ENCODE measurements at places on chromosomes 7 and 10. TPM values are rescaled to one million over a fixed set of nuclear protein-coding genes. Genes with fewer than 3 reads are reported as not detected.

The NKX1-2 gene
- not detected for total RNA-seq

The ZNF804B gene
- not detected for total RNA-seq

The SCIN gene
- 0.33 TPM for total RNA-seq

The NPFFR1 gene
- not detected for total RNA-seq

The ABCB8 gene
- total RNA-seq = 24.8 TPM

The SSMEM1 gene
- not detected for total RNA-seq

The GDF10 gene
- 0.11 TPM for total RNA-seq

The FFAR4 gene
- 0.12 TPM for total RNA-seq

The PPIA gene
- 443 TPM for total RNA-seq

The LZTS2 gene
- 42.3 TPM for total RNA-seq

The AOAH gene
- total RNA-seq = 0.92 TPM

The NKX2-3 gene
- total RNA-seq = not detected

The FAM25C gene
- not detected for total RNA-seq

The DPY19L1 gene
- 23.8 TPM for total RNA-seq

The GPR158 gene
- total RNA-seq = not detected

The PRRT4 gene
- 0.73 TPM for total RNA-seq

DNA sequence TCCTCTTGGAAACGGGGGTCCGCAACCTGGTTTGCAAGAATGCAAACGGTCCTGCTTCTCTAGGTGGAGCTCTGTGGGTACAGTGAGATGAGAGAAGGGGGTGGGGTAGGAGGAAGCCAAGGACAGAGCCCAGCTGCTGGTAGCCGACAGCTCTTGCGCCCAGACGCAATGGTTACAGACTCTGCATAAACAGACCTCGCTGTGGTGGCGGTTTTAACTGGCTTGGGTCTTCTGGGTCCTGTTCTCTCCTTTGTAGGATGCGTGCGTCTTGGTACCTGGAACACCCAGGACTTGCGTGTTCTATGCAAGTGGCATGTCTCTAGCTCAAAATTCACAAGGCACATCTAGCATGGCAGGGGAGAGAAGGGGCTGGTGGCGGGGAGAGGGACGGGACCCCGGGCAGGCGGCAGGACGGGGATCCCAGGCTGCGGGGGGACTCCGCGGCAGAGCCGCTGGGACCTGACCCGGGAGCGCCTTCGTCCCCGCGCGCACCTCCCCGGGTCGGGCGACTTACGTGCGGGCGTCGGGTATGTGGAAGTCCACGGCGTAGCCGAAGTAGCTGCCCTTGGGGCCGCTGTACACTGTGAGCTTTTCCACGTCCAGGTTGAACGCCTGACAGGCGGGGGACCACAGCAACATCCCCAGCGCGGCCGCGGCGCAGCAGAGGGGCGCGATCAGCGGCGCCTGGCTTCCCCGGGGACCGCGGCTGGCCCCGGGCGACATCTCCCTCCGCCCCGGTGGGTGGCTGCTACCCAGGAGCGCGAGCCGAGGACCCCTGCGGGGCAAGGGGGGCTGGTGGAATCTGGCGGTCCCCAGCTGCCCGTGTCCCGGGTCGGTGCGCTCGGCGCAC, 448 bp downstream of the ITGA8 start:
- peak; percentile 7 for DNase-seq

DNA sequence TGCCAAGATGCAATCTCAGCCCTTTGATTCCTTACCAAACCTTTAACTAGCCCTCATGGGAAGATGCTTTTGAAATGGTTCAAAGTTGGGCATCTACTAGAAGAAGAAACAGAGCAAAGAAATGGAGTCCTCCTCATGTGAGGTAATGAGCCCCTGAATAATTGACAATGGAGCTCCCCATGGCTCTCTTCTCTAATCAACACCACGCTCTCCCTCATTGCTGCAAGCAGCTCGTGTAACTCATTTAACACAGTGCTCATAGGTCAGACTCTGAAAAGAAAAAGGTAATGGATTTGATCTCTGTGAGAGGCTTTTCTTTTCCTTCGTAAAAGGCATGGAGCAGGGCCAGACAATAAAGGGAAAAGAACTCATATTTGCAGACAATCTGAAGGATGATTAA, 312.8 kb downstream of the PHTF2 start:
- no peak for DNase-seq

- DNase-seq = no peak
Observed at GRCh38 chr7:100085515-100085914, 3.3 kb upstream of the COPS6 start.

- no peak for DNase-seq
Observed at GRCh38 chr7:98784216-98784785, 85.5 kb downstream of the TMEM130 start.

GRCh38 chr7:19772841-19773760, at the start of gene TMEM196:
Gene TMEM196, minus strand, starts transcription at chr7:19773617. Its CDS starts 921 bp downstream, at chr7:19772696.
- no peak for DNase-seq

DNA sequence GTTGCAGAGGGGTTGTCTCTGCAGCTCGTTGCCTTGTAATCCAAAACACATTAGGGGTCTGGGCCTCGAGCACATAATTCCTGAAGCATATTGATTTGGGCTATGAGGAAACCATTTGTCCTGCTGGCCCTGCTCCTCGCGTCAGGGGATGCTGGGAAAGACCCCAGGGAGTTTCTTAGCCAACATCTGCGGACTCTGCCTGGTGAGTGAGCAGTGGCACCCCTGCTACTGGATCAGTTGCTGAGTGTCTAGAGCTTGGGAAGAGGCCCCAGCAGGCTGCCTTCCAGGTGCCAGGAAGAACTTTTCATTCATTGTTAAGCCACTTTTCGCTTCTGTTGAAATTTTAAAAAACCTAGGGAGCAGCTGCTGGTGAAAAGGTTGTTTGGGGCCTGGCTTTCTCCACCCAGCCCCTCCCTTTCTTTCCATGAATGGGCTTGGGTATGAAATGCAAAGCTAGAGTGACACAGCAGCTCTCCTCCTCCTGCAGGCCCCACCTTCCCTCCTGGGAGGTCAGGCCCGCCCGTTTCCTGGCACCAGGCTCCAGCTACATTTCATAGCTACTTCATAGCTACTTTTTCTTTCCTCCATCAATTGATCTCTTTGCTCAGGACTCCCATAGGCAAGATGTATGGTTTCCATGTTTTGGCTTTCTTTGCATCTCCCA, 26.8 kb downstream of the TACR2 start:
- peak; percentile 35 for DNase-seq

DNA sequence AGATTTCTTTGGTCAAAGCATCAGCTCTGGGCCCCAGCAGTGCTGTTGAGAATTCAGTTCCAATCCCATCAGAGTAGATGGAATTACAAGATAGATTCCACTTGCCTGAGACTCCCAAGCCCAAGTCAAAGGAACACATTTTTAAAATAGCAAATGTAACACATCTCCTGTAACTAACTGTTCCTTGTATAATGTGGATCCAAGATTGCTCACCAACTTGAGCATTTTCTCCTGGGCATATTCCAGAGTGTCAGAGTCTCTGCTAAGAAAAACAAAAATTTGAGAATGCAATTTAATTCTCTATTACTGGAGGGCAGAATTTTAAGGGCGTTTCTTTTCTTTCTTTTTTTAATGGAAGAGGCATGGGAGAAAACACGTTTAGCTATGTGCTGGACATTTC, 136.7 kb downstream of the NEBL start:
- no peak for DNase-seq

DNA sequence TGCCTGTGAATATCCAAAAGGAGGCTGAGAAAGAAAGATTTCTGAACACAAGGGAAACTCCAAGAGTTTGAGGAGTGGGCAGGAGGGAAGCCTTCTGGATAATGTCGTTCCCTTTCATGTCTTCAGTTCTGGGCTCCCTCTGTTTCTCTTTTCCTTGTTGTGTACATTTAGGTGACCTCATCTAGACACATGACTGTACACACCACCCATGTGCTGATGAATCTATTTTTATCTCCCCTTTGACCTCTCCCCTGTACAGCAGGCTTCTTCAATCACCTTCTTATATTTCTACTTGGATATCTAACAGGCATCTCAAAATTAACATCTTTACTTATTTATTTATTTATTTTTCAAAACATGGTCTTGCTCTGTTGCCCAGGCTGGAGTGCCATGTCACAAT, 363.1 kb downstream of the GATA3 start:
- DNase-seq = no peak

DNA sequence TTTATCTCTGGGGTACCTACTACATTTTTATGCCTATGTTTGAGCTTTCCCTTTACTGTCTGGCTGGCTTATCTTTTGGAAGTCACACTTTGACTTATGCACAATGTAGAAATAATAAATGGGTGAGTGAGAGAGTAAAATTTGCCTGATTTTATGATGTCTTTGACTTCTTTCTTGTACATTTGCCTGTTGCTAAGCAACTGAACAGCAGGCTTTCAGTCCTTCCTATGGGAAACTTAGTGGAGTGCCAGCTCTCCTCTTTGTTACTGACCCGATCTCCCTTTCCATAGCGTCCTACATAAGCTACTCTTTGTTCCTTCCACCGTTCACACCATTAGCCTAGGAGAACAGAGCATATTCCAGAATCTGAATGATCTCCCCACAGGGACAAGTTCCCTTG, 4.2 kb downstream of the TAS2R60 start:
- DNase-seq = no peak

DNA sequence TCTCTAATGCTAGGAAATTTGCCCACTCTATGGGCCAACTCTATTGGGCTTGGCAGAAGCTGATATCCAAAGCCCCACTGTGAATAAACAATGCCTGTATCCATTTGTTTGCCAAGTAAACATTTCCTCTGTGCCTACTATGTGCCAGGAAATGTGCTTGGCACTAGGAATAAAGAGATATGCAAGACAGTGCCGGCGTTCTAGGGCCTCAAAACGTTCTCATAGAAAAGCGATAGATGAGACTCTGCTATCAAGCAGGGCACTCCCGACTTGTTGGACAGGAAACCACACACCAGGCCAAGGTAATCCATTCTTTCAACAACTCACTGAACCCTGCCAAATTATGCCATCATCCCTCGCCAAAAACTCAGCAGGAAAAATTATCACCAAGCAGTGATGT, 196.7 kb downstream of the IPMK start:
- no peak for DNase-seq

GRCh38 chr7:131869169-131869844, 312.9 kb upstream of the PODXL start:
- no peak for DNase-seq

GRCh38 chr7:159015454-159016410, 128.9 kb downstream of the VIPR2 start:
- peak; percentile 66 for DNase-seq

GRCh38 chr10:65798133-65798532, 1127.7 kb upstream of the LRRTM3 start:
- DNase-seq = no peak

GRCh38 chr7:132904209-132904608, 177.7 kb downstream of the CHCHD3 start:
- DNase-seq = no peak

- DNase-seq = no peak
Observed at GRCh38 chr10:60358282-60358681, 31.4 kb downstream of the ANK3 start.

DNA sequence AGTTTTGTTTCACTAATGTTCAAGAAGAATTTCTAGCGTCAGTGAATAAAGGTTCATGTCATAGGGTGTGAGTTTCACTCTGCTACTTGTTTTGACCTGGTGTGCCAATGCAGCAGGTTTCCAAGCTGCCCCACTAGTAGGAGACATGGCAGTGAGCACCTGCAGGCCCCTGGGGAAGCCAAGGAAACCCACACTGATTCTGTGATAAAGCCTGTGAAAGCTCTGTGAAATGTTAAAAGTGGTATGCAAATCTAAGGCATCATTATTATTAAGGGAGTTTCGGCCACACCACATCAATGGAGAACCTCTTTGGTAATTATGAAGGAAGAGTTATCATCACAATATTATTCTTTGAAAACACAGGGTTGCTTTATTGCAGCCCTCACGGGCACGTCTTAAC, 46.4 kb downstream of the ABCB5 start:
- DNase-seq = no peak

DNA sequence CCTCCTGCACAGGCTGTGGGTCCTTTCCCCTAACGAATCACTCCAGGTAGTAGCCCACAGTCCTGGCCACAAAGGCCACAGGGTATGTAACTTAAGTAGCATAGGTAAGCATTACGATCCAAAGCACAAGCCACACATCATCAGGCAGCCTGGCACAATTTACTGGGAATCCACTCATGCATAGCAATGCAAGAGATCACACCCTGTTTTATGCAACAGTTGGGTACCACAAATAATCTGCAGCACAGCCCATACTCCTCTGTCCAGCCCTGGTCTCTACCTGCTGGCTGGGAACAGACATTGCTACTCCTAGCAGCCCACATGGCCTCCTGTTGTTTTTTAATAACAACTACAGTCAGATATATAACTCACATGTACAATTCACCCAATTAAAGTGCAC, 34.3 kb downstream of the SRPK2 start:
- no peak for DNase-seq

GRCh38 chr10:124022066-124022465, 71.3 kb downstream of the CHST15 start:
- DNase-seq = no peak

- no peak for DNase-seq
Observed at GRCh38 chr7:22156205-22156604, 200.7 kb downstream of the RAPGEF5 start.

DNA sequence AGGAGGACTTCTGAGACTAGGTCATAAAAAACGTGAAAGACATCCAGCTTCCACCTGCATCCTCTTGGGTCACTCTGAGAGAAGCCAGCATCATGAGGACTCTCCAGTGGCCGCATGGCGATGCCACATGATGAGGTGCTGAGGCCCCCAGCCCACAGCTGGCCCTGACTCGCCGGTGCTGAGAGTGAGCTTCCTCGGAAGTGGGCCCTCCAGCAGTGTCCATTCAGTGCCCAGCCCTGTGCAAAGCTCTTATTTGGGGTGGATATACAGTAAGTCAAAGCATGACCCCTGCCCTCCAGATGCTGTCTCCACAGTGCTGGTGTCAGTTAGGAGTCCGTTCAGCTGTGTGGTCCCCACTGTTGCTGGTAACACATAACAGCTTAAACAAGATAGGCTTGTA, 93.6 kb upstream of the CHST15 start:
- no peak for DNase-seq

DNA sequence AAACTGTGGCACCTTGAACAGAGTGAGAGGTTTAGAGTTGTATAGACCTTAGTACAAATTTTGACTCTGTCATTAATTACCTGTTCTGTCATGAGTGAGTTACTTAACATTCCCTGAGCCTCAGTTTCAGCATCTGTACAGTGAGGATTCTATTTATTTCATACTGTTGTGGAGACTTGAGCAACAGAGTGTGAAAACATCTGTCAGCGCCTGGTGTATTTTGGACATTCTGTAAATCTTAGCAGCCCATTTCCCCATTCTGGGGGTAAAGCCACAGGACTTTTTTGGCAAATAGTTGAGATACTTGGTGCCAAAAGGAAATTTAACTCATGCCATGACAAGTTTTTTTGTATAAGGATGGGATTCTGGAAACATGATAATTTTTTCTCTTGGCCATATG, 94.8 kb downstream of the AUTS2 start:
- DNase-seq = no peak

DNA sequence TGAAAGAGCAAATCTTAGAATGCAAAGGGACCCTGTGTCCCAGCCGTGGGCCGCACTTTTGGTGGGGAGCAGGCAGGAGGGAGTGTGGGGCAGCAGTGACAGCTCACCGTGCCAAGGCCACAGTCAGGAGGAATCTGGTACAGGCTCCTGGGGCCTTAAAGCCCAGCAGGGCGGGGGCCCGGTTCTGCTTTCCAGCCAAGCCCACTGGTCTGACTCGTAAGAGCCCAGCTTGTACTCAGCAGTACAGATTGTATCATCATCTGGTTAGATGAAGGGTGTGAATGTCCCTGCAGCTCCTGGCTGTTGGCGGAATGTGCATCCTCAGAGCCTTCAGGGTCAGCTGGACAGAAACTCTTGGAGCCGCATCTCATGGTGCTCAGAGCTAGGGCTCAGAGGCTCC, 30.5 kb upstream of the TRIM8 start:
- no peak for DNase-seq

All from heart right ventricle (tissue), 16 donors.